ENCODE measurements at places on chromosomes 12 and 14.

DNA sequence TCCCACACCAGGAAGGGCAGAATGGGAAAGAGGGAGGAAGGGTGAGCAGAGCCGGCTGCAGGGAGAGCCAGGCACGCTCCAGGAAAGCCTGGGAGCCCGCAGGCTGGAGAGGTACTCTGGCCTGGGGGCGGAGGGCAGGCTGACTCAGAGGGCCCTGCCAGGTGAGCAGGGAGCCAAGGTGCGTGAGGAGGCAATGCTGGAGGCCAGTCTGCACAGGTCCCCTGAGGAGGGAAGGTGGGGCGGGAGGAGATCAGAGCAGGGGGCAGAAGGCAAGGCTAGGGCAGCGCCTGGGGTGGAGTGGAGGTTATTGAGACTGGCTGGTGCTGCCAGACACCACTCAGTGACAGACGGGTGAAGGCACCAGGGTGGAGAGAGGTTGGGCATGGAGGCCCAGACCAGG lies 385.0 kb downstream of the BCL11B start:
- DNase-seq, result no peak

GRCh38 chr12:53722450-53723041 lies 4.7 kb downstream of the CALCOCO1 start:
- no peak for DNase-seq

DNA sequence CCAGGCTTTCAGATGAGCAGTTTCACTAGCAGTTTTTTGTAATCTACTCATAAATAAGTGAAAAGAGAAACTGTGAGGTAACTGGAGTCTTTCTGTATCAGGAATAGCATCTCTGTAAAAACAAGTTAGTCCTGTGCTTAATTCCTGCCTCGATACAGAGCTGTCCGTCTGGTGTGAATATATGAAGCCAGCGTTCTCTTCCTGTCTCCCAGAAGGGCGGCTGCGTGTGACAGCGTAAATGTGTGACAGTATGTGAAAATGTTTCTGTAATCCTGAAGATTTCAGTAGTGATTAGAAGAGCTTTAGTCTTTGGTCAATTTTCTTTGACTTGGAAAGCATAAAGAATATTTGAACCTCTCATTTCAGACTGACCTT lies 150.3 kb downstream of the FBXL14 start:
- no peak for DNase-seq

GRCh38 chr12:130806574-130806973 lies 32.5 kb downstream of the STX2 start:
- no peak for DNase-seq

GRCh38 chr14:105093038-105093430 lies 27.8 kb upstream of the GPR132 start:
- DNase-seq, result peak; percentile 39

DNA sequence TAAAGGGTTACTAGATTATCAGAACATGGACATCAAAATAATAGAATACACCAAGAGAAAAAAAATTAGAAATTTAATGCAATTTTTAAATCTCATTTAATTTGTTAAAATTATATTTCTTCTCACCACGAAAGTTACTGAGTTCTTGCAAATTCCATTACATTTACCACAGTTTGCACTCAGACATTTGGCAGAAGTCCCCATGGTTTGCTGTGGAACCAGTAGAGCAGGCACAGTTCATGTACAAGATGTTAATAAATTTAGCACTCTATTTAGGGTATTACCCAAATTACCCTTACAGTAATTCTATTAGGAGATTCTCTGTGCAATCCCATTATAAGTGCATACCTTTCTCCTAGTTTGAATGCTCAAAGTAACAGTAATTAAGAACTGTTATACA lies 9.7 kb downstream of the SCN8A start:
- DNase-seq, result no peak
